ENCODE measurements at places on chromosomes 1 and 21.
A peak's percentile ranks its signal among the peaks of the same experiment; 100 is the strongest.

DNA sequence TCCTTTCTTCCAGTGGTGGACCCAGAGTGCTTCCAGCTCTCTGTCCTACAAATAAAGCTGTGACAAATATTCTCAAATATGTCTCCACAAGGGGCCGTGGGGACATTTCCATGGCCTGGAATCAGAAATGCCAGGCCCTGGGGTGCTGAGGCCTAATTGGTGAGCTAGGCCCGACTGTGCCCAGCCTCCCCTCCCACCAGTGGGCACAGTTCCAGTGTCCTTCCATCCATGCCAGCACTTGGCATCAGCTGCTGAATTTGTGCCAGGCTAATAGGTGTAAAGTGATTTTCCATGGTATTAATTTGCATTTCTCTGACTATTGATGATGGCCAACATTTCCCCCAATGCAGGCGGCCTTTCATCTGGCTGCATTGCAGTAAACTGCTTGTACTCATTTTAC lies 48.5 kb upstream of the B3GALT5 start:
- no peak for DNase-seq

DNA sequence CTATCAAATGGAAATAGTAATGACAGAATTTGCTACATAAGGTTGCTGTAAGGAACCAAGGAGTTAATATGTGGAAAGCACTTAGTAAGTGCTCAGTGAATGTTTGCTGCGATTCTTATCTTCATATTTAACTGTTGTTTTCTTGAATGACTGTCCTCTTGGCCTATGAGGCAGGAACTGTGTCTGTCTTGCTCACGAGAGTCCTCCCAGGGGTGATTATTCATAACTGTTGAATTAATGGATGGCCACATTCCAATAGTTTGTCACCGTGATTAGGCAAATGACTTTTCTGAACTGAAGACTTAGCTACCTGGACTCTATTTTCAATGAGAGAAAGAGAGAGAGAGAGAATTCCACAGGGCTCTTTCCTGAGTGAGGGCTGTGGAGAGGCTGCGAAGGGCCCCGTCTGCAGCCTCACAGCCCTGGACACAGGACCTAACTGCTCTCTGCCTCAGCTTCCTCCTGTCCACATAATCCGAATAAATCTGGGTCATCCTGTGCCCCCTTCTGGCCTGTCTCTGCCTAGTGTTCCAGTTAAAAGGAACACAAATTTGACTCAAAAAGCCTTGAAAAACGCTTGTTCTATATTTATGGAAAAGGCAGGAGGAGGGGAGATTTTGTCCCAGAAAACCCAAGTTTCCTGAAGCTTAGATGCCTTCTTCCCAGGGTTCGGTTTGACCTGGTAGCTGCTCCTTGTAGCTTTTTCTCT lies 8.5 kb downstream of the EDN2 start:
- peak; percentile 47 for DNase-seq

DNA sequence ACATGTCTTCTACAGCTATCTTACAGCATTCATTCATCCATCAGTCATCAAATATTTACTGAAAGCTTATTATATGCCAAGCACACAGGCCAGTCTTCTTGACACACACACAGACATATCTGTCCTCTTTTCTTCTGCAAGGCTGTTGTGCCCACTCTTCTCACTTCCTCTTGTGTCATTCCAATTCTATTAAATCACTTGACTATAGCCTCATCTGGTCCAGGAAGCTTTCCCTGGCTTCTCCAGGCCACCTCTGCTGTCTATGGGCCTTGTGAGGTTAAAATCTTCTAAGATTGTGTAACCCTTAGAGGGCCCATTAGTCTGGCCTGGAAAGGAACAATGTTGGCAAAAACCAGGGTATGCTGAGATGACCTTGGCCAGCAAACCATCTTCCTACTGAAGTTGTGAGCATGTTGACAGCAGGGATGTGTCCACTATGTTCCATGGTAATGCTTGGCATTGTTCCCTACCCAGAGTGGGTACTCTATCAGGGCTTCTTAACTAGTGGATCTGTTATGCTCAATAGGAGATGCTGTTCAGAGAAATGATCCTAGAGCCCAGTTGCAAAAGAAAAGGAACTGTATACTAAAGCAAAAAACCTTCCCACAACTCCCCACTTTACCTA lies 5.3 kb downstream of the TRAF3IP3 start:
- DNase-seq = peak; percentile 32

GRCh38 chr1:206654828-206655227 lies 19.5 kb downstream of the DYRK3 start:
- DNase-seq = no peak

- no peak for DNase-seq
Measured at GRCh38 chr1:64084451-64084850, 119.0 kb upstream of the UBE2U start.

DNA sequence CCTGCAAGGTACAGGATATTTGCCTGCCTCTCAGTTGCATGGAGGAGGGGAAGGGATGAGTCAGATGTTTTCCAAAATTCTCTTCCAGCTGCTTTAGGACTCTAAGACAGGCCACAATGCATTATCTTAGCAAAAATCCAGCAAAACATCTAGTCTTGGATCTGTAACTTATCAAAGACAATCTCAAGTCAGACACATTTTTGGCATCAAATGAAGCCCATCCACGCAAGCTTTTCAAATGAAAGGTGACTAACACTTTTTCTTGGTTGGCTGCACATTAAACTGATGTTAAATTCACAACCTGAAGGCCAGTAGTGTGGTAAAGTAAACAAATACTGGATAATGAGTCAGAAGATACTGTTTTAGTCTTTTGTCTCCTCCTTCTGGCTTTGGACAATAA lies 21.3 kb downstream of the FAM78B start:
- peak; percentile 8 for DNase-seq

GRCh38 chr1:100535264-100535663 lies 2.7 kb upstream of the GPR88 start:
- no peak for DNase-seq

DNA sequence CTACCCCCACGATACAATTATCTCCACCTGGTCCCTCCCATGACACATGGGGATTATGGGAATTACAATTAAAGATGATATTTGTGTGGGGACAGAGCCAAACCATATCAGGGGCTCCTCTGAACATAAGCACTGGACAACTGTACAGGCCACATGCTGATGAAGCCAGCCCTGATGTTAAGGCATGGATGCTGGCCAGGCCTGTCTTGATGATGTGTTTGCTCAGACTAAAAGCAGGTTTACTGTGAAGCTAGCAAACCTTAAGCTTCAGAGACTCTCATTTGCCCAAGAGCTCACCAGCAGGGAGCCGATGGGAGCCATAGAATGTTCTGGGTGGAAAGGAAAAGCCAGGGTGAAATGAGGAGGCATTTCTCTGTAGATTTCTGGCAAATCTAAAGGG lies 135.3 kb upstream of the KCNK1 start:
- no peak for DNase-seq

GRCh38 chr1:61077676-61078541 lies 4.5 kb upstream of the NFIA start:
- peak; percentile 100 for DNase-seq

DNA sequence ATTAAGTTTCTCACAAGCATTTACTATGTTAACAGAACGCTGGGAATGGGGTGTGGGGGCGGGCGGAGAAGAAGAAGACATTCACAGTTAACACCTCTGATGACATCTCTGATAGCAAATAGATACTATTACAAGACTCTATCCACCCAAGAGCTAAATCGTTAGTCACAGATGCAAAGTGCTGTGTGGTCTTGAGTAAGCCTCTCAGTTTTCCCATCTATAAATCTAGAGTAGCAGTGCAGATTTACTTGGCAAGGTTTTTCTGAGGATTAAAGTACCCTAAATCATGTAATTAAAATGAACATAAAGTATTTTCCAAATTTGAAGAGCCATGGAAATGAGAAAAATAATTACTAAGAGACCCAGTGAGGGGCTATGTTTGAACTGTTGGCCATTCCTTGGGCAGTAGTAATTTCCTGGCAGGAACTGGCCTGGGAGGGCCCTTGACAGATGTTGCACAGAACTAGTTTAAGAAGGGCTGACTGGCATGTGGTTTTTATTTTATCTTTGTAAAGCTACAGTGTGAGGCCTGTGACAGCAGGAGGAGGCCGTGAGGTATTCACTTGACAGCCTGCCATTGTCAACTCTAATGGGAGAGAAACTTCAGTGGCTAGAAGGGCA lies 58.7 kb upstream of the APOBEC4 start:
- DNase-seq = no peak

- no peak for DNase-seq
Measured at GRCh38 chr21:34220556-34221195, 143.1 kb upstream of the KCNE2 start.

DNA sequence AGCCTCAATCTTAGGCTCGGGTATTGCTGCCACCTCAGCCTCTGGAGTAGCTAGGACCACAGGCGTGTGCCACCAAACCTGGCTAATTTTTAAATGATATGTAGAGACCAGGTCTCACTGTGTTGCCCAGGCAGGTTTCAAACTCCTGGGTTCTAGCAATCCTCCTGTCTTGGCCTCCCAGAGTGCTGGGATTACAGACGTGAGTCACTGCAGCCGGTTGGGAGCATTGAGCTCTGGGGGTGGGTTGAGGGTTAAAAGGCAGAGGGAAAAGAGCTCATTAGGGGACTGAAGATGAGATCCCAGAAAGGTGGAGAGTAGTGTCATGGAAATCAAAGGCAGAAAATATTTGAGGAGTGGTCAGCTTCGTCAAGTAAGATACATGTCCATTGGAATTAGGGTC lies 7.1 kb downstream of the RAD54L start:
- DNase-seq = no peak

DNA sequence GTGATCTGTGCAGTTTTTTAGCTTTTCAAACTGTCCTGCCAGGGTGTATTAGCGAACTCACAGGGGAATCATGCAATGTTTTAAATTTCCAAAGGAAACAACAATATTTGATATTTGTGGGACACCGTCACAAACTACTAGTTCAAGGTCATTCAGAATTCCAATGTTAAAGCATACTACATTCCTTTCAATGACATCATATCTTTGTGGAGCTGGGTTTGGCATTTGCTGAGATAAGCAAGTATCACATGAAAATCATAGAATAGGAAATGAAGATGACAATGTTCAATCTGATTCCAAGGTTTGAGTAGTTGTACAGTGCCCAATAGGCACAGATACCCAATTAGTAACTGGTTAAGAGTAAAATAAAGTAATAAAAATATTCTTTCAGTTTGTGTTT lies 35.6 kb downstream of the NUF2 start:
- no peak for DNase-seq

DNA sequence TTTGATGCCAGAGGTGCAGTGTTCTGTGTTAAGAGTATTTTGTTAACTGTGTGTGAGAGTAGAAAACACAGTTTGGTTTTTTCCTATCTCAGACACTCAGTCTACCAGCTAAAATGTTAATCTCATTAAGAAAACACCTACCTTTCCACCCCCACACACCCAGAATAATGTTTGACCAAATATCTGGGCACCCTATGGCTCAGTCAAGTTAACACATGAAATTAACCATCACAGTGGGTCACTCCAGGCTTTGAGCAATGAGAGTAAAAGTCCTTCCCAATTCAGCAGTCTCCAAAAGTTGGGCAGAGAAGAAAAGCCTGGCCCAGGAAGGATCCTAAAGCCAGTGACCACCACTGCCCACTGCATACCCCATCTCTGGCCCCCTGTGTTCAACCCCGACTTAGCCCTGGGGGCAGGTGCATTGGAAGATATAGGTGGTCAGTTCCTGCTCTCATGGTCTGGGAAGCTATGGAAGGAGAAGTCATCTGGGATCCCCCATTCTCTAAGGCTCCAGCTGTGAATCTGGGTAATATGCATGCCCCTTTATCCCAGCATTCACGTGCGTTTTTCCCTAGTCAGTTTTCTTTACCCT lies 50.2 kb upstream of the CSF3R start:
- DNase-seq = no peak

- no peak for DNase-seq
Measured at GRCh38 chr1:66696771-66697170, 55.5 kb upstream of the DYNLT5 start.

GRCh38 chr1:184559117-184559713 lies 172.4 kb downstream of the C1orf21 start:
- DNase-seq = no peak

DNA sequence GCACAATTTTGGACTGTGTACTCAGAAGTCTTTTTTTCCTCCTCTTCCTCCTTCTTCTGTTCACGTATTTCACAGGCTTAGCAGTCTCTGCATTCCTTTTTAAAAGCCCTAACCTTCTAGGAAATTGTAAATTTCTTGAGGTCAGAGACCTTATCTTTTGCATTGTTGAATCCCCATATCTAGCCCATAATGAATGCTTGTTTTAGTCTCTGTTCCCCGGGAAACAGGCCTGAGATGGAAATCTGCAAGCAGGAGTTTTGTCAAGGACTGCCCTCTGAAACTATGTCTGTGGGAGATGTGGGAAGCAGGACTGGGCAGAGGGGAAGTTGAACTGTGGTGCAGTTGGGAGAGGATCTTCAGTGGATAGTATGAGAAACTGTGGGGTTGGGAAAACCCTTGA lies 272.2 kb upstream of the DAB1 start:
- no peak for DNase-seq

DNA sequence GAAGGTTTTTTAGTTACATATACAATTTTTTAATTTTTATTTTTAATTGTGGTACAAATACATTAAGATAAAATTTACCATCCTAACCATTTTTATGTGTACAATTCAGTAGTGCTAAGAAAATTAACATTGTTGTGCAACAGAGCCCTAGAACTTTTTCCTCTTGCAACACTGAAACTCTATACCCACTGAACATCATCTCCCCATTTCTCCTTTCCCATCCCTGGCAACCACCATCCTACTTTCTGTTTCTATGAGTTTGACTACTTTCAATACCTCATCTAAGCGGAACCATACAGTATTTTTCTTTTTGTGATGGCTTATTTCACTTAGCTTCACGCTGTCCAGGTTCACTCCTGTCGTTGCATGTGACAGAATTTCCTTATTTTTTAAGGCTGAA lies 54.1 kb downstream of the PALMD start:
- no peak for DNase-seq

DNA sequence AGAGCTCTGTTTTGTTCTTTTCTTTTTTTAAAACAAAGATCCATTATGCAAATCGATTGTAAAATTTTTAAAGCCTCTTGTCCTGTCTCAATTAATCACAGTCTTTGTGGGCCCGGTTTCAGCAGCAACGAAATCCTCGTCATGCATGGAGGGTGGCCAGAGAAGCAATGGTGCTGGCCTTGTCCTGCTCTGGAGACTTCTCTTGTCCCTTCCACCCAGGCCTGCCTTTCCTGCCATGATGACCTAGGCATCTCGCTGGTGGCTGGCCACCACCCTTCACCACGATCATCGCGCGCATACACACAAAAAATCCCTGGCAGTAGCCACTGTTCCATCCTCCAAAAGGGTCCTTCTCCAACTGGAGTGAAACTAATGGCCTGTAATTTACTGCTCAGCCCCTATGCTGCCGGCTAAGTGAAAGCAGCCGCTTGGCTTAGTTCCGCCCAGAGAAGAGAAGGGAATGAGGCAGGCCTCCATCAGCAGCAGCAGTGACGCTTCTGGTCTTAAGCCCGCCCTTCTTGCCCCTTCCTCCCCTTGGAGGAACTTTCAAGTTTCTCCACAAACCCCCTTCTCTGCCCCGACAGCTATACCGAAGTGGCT lies 309.5 kb downstream of the NPHP4 start:
- DNase-seq = no peak

DNA sequence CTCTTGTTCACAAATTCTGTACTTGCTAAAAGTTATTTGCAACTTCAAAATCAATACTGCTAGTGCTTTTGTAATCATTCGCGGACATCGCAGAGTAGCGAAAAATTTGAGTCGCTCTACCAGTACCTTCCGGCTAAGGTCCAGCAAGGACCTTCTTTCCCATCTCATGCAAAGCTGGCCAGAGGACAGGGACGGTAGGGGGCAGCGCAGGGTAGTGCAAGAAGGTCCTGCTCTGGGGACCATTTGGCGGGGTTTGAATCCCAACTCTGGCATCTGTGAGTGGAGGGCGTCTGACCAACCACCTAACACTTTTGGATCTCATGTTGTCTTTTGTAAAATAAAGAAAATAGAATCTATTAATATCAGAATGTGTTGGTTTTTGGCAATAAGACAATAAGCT lies 258.3 kb downstream of the SPATA17 start:
- DNase-seq = no peak

All from mammary epithelial cell (primary cell).